Activated naive CD4-positive, alpha-beta T cell treated with anti-CD3 and anti-CD28 coated beads for 36 hours (primary cell): ENCODE measurements at places on chromosomes 13 and 19. TPM values are rescaled to one million over a fixed set of nuclear protein-coding genes. Genes with fewer than 3 reads are reported as not detected.

- H3K36me3 ChIP-seq, result peaks cover 8% of the 10 kb centered on the region
- H3K4me1 ChIP-seq, result peaks cover 31% of the 10 kb centered on the region
- H3K27me3 ChIP-seq, result no peaks in the 10 kb centered on the region
- no peak overlapping the region for H3K4me3 ChIP-seq
- peak overlapping the region; percentile 54 for H3K27ac ChIP-seq
Measured at GRCh38 chr13:98447881-98448641, 128.8 kb downstream of the STK24 start.

GRCh38 chr13:109787135-109787954 lies 962 bp upstream of the IRS2 start:
- H3K4me1 ChIP-seq, result peaks cover 18% of the 10 kb centered on the region
- peak overlapping the region; percentile 61 for H3K27ac ChIP-seq
- no peak for DNase-seq
- H3K27me3 ChIP-seq, result peaks cover 5% of the 10 kb centered on the region
- H3K4me3 ChIP-seq, result peak overlapping the region; percentile 77
- peaks cover 2% of the 10 kb centered on the region for H3K36me3 ChIP-seq

GRCh38 chr19:10289836-10290356 lies at the start of gene ICAM5:
Gene ICAM5, plus strand, starts transcription at chr19:10289952. Its CDS starts 92 bp downstream, at chr19:10290044.
- peaks cover 69% of the 10 kb centered on the region for H3K4me1 ChIP-seq
- peaks cover 13% of the 10 kb centered on the region for H3K36me3 ChIP-seq
- H3K4me3 ChIP-seq, result peak within 1 kb of the TSS; percentile 71
- DNase-seq, result no peak

- peaks cover 4% of the 10 kb centered on the region for H3K36me3 ChIP-seq
- peak overlapping the region; percentile 31 for H3K27ac ChIP-seq
- no peak overlapping the region for H3K4me3 ChIP-seq
- peaks cover 76% of the 10 kb centered on the region for H3K4me1 ChIP-seq
- no peaks in the 10 kb centered on the region for H3K27me3 ChIP-seq
Measured at GRCh38 chr19:40280608-40281221, 4.4 kb downstream of the AKT2 start.

DNA sequence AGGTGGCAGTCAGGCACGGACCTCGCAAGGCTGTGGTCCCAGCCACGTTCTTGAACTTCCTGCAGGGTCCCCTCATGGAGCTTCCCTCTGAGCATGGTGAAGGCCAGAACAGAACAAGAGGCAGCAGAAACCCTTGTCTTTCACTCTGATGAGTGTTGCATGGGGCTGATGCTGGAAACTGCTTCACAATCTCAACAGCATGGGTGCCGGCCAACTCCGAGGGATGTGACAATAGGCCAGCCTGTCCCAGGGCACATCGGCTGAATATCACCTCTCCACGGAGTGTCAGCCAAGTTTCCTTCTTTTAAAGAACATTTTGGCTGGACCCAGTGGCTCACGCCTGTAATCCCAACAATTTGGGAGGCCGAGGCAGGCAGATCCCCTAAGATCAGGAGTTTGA lies 173.9 kb downstream of the FOXO1 start:
- H3K4me1 ChIP-seq, result peaks cover 83% of the 10 kb centered on the region
- H3K4me3 ChIP-seq, result no peak overlapping the region
- H3K27ac ChIP-seq, result no peak overlapping the region
- no peaks in the 10 kb centered on the region for H3K36me3 ChIP-seq

GRCh38 chr19:38362076-38362945 lies 12.1 kb upstream of the PSMD8 start:
- H3K36me3 ChIP-seq, result no peaks in the 10 kb centered on the region
- peak overlapping the region; percentile 78 for H3K4me3 ChIP-seq
- peaks cover 10% of the 10 kb centered on the region for H3K4me1 ChIP-seq
- peak; percentile 82 for DNase-seq
- H3K27ac ChIP-seq, result no peak overlapping the region
- peaks cover 31% of the 10 kb centered on the region for H3K27me3 ChIP-seq

Gene TMPRSS9
- not detected for total RNA-seq

Gene ZC3H13
- 38.2 TPM for total RNA-seq

Gene KIR2DL3
- not detected for total RNA-seq

Gene CASP14
- not detected for total RNA-seq

Gene ZNF426
- total RNA-seq, result 11.2 TPM
